Fibroblast of skin of scalp (primary cell): ENCODE measurements at places on chromosomes 5 and 9.
A peak's percentile ranks its signal among the peaks of the same experiment; 100 is the strongest.

DNA sequence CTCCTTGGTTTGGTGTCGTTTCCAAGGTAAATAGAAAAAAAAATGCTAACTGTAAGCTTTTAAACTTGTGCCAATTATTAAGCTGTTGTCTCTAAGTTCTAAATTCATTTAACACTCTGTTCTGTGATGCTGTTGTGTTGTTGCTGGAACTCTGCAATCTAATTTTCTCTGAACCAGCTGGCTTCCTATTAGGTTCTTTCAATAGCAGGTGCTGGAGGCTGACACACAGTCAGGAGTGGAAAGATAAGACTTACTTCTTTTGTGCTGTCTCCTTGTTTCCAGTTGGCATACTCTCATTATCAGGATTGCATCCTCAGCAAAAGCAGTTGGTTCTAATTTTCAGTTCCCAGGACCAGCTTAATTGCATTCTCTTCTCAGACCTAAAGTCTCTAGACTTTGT is 1252.6 kb upstream of the NUDT12 start:
- no peak for DNase-seq

GRCh38 chr5:177231479-177232250 is 71.9 kb downstream of the RAB24 start:
- DNase-seq, result no peak

DNA sequence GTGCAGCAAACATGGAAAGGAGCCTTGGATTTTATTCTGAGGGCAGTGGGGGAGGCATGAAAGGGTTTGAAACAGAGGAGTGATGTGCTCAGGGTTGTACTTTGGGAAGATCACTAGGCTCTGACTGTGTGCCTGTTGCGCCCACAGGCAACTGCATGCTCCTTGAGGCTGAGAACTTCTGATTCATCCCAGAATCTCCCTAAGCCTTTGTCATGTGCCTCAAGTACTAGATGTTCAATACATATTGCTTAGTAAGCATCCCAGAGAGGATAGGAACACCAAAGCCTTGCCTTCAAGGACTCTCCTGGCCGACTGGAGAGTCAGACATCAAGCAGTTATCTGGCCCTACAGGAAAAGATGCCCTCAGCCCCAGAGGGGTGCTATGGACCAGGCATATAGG is 54.1 kb downstream of the ARHGEF37 start:
- DNase-seq, result no peak

- no peak for DNase-seq
These were observed 90.8 kb downstream of the TLE4 start for GRCh38 chr9:79662537-79662956.

- DNase-seq, result peak; percentile 29
These were observed 58.0 kb downstream of the DOCK2 start for GRCh38 chr5:169695025-169695625.

- no peak for DNase-seq
These were observed 15.1 kb upstream of the NCS1 start for GRCh38 chr9:130157079-130157478.

DNA sequence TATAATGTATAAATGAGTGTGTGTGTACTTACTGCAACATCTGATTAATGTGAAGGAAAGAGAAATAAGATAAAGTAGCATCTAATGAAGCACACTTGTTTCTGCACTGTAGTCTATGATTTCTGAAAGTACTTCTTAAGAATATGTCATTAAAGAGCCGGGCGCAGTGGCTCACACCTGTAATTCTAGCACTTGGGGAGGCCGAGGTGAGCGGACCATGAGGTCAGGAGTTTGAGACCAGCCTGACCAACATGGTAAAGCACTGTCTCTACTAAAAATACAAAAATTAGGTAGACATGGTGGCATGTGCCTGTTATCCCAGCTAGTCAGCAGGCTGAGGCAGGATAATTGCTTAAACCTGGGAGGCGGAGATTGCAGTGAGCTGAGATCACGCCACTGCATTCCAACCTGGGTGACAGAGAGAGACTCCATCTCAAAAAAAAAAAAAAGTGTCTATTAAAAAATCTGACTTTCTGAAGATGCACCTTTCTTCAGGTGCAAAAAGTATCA is 556.9 kb downstream of the PTPRD start:
- no peak for DNase-seq

DNA sequence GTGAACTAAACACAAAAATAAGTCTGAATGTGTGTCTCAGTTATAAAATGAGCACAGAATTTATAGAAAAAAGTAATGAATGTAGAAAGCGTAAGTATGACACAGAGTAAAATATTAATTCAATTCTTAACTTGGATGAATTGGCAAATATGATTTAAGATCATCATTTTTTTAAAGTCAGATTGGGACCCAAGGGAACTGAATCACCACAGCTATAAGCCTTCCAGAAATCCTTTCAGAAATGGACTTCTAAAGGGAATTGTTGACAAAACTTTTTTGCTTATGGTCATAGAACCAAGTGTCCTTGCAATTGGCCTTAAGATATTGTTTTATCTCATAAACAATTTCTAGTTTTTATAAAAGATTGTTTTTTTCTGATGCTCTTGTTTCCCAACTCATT is 495.1 kb upstream of the DAB2 start:
- peak; percentile 11 for DNase-seq

DNA sequence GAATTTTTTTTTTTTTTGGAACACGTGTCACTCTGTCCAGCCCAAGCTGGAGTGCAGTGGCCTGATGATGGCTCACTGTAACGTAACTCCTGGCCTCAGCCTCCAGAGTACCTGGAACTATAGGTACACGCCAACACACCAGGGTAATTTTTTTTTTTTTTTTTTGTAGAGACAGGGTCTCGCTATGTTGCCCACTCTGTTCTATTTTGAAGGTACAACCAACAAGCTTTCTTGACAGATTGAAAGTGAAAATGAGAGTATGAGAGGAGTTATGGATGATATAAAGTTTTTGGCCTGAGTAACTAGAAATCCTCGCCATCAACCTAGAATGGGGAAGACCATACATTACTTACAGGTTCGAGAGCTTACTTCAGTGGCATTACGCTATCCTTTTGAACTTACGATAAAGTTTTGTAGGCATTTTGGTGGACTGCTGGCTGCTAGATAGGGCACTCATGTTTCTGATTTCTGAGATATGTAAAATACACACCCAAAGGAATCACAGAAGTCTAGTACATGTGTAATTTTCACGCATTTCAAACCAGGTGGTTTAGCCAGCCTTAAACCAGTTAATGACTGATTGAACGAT is 806 bp upstream of the CDC42SE2 start:
- DNase-seq, result no peak

- no peak for DNase-seq
These were observed 315 bp downstream of the PIK3R1 start for GRCh38 chr5:68215898-68216244.

- DNase-seq, result peak; percentile 39
These were observed 557.9 kb upstream of the GRAMD2B start for GRCh38 chr5:125865166-125865815.
